ENCODE measurements at places on chromosomes 2 and 18.

DNA sequence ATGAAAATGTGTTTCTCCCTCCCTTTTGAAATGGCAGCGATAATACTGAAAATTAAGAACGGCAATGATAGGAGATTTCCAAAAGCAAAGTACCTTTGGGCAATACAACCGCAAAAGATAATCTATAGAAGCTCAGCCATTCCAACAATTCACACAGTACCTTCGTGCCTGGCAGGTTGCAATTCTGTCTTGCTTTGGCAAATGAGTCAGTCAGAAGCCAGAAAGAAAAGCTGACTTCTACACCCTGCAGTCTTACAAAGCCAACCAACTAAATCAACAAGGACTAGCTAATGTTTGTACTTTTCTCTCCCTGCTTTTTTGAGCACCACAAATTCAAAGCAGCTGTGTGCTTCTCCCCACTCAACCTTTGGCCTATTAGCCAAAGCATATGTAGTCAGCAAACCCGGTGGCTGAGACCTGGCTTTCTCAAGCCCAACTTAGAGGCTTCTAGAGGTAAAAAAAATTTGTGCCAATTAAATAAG is 25.7 kb upstream of the ID2 start:
- no peak for DNase-seq

DNA sequence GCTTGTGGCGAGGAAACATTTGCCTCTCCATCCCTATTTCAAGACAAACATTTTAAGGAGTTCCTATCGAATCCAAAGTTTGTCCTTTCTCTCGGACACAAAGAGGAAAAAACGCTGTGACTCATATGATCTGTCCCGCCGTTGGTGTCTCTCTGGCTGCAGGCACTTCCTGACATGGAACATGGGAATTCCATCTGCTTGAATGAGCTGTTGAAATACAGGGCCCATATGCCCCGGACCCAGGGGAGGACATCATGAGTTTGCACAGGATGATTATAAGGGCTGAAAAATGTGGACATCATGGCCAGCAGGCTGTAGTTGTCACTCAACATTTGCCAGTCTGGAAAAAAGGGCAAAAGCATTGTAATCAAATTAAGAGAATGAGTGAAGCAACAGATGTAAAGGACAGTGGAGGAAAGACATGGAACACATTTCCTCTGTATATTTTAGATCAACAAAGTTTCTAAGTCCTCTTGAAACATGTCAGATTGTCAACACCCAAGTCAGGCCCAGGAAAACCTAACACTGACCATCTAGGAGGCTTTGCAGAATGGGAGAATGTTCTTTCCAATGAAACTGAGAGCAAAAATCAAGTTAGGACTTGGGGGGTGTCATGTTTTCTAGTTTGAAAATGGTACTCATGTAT is 103.2 kb upstream of the SMIM21 start:
- no peak for DNase-seq

GRCh38 chr2:216557820-216558219 is 59.2 kb downstream of the RPL37A start:
- DNase-seq: no peak

GRCh38 chr2:230956827-230957755 is 32.0 kb upstream of the GPR55 start:
- DNase-seq: no peak

DNA sequence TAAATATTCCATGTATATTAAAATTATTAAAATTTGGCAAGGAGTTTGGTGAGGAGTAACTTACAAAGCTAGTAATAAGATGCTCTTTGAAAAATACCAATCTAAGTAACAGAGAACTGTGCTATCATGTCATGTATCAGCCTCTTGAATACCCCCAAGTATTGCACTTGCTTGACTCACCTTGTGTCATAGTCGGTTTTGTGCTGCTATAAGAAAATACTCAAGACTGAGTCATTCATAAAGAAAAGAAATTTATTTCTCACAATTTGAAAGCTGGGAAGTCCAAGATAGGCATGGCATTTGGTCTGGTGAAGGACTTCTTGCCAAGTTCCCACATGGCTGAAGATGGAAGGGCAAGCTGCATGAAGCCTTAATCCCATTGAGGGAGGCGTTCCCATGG is 179.2 kb downstream of the MEMO1 start:
- no peak for DNase-seq

DNA sequence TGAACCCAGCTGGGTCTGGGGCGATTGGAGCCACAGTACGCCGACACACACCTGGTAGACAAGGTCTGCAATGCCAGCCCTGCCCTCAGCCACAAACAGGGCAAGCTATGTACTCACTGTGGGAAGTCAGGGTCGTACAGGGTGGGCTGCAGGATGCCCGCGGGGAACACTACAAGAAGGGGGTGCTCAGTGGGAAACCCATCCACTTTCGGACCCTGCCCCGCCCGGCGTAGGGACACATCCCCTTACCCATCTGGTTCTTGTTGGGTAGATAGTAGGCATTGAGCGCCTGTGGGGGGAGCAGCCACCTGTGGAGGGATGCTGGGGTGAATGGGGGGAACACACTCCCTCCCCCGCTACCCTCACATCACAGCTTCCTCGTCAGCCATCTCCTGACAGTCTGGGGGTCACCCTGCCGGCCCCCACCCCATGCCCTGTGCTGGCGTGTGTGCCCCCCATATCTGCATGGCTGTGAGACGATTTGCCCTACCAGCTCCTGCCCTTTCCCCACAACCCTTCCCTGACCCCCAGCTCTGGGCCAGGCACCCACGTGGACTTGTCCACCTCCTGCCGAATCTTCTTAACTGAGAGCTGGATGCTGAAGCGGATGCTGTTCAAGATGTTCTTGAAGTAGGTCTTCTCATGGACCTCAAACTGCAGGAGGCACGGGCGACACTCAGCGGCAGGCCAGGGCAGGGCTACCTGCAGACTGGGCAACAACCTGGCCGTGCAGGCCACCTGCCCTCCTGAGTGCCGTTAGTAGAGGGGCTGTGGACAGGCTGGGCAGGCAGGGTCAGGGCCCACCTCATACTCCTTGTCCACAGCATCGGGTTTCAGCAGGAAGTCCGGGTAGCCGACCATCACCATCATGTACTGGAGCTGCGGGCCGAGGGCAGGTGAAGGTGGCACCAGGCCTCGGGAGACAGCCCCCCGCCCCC is 5.1 kb downstream of the ECEL1 start:
- DNase-seq: no peak

- DNase-seq: no peak
These were observed 104.6 kb downstream of the PTPN4 start for GRCh38 chr2:119864318-119864717.

DNA sequence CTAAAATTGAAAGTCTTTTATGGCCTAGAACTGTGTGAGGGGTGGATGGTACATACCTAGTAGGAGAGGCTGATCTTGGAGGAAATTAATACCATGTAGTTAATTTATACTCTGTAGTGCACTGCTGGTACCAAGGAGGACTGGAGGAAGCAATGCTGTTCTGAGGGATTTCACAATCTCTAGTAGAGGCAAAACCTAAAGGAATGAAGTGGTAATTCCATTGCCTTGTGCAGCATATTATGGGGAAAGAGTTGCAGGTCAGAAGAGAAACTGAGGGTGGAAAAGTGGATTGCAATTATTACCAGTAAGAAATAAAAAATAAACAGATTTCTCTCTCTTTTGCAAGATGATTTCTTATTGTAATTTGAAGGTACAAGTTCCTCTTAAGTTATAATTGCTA is 2.2 kb downstream of the ABI2 start:
- no peak for DNase-seq

- DNase-seq: no peak
These were observed 11.8 kb downstream of the ARHGAP15 start for GRCh38 chr2:143140864-143141661.

- no peak for DNase-seq
These were observed 44.2 kb downstream of the FARSB start for GRCh38 chr2:222611684-222612083.

- DNase-seq: no peak
These were observed 412.5 kb upstream of the SPHKAP start for GRCh38 chr2:228594012-228594411.

DNA sequence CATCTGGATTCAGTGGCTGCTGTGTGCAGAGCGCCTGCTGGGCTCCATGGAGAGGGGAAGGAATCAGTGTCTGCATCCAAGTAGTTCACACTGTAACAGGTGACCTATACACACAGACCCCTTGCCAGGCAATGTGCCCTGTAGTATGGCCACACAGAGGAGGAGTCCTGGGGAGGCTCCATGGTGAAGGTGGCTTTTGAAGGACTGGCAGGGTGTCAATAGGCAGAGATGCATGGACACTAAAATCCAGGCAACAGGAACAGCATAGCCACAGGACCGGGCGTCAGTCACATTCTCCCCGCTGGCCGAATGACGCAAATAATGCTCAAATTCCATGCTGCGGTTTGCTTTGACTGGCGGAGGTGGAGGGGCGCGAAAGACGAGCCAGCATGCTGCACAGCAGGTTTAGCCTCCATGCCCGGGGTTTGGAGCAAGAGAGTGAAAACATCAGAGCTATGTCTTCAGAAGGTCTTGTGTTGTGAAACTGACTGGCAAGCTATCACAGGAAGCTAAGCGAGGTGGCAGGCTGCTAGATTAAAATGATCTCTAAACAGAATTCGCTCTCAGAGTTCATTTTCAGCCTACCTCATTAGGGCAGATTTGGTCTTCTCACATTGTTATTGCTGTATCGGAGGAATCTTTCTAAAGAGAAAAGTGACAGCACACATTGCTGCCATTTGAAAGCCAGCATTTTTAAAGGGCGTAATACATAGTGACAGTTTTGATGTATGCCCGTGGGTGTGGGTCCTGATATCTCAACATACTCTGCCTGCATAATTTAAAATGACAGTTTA is 1.2 kb upstream of the CHMP1B start:
- DNase-seq: peak; percentile 69
